CD4-positive, alpha-beta T cell treated with Interleukin-12 subunit alpha and Interleukin-12 subunit beta, for 1 hour (primary cell): ENCODE measurements at places on chromosomes 5 and 9.
A peak's percentile ranks its signal among the peaks of the same experiment; 100 is the strongest.

GRCh38 chr9:103242025-103242424, 246.9 kb downstream of the CYLC2 start:
- no peak for DNase-seq

- no peak for DNase-seq
Measured at GRCh38 chr5:159181152-159181551, 28.2 kb downstream of the RNF145 start.

DNA sequence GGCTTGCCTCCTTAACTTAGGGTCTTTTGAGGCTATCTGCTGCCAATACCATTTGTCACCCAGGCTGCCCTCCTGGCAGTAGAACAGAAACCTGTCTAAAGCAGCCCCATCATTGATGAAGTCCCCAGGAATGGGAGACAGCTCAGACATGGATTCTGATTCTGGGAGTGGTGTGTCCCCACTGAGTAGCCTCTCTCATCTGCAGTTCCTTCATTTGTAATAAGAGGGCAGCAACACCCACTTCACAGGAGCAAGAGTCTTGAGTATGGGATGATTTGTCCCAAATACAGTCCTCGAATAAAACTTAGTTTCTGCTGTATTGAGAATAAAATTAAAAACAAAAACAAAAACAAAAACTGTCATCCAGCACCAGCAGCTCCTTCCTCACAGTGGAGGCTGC, 167.6 kb downstream of the ASTN2 start:
- no peak for DNase-seq

GRCh38 chr5:168428552-168428951, 57.7 kb upstream of the RARS1 start:
- DNase-seq, result no peak

DNA sequence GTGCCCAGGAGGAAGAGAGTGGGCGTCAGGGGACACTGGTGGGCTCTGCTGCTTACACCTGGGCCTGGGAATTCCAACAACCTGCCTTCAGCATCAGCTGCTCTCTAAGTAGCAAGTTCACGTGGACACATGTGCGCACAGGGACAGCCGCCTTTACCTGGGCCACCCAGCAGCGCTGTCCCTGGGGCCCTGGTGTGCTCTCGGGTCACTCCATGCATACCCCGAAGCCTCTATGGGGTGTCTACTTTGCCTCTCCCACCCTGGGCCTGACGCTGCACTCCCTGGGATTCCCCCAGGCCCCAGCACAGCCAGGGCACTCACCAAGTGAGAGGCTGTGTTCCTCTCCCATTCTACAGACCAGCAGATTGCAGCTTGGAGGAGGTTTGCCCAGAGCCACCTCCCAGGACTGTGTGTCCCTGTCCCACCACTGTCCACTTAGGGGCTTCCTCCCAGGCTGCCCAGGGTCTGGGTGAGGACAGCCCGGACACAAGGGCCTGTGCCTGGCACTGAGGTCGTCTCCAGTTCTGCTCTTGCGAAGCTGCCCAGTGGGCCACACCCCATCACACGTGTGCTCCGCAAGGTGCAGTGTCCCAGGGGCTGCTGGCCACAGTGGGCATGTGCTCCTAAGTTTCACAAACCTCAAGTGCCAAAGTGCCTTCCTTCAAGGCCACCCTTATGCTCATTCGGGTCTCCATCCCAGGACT, 5.9 kb downstream of the NINJ1 start:
- no peak for DNase-seq

DNA sequence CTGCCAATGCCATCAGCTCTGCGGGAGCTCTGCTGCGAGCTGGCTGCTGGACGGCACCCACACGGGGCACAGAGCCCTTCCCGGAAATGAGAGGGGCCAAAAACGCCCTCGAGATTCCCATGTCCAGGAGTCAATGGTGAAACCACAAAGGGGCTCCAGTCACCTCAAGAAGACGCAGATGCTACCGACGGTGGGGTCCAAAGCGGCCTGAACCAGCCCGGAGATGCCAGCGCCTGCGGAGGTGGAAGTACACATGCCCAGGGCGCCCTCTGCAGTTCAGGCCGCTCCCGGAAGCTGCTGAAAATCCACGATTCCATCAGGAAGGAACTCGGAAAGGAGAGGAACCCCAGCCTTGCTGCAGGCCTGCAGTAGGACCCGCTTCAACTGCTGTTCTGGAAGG, 82.4 kb upstream of the SELENOP start:
- no peak for DNase-seq

GRCh38 chr9:25724424-25724823, 46.2 kb upstream of the TUSC1 start:
- no peak for DNase-seq

- no peak for DNase-seq
Measured at GRCh38 chr5:33148076-33148513, 292.7 kb upstream of the TARS1 start.

- no peak for DNase-seq
Measured at GRCh38 chr5:139593716-139594319, 32.7 kb downstream of the UBE2D2 start.

DNA sequence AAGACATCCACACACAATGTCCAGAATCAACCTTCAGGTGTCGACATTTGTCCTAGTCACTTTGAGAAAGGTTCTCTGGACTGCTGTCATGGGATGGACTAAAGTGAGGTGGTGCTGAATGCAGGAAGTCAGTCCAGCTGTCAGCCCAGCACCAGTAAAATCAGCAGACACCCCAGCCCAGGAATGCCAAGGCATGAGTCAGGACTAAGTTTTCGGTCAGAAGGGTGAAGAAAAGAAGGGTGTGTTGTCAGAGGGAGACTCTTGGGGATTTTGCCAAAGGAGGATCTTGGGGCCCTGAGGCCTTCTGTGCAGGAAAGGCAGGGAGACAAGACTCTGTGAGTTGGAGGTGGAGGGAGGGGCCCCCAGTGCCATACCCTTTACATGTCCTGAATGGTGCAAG, 69.0 kb upstream of the XPA start:
- DNase-seq, result no peak

DNA sequence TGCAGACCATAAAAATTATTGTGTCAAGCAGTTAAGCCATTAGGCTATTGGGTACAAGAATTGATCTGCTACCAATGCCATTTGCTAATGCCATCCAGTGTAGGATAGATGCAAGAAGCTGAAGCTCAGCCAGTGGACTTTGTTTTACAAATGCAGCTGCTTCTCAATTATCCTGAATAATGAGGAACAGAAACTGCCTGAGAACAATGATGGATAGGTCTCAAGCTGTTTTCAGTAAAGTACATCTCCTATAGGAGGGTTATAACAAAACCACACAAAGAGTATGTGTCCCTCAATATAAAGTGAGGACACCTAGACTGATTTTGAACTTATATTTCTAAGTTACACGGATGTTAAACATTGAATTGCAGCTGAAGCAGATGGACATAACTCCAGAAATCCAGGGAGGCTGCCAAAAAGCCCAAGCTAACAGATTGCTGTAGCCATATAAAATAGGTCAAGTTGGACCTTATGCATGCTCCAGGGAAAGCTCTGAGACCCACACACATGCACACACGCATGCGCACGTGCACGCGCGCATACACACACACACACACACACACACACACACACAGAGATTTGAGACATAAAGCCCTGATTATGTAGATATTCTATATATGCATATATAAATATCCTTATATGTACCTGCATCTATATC, 482.7 kb upstream of the CD180 start:
- no peak for DNase-seq

DNA sequence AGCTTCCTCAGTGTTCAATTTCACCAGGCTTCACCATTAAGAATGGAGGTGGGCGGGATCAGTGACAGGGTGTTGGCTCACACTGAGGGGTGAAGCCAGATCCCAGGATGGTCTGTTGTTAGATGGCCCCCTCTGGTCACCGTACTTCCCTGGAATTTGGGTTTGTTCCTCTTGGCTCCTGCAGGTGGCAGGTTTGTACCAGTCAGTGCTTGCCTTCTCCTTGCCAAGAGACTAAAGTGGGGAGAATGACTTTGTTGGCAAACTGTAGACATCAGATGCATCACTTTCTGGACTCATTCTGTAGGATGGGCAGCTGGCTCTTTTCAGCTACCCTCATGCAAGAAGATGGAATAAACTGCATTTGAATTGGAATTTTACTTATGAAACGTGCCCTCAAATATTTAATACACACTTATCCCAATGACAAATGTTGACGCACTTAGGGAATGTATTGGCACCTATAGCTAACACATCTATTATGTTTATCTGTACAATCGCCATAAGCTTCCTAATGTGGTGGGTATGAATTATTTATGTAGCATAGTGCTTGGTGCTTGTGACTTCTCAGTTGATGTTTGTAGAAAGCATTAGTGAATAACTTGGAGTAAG, 31.4 kb upstream of the ANKRD55 start:
- peak; percentile 23 for DNase-seq

GRCh38 chr9:129430940-129431643, 189.8 kb downstream of the C9orf50 start:
- no peak for DNase-seq

- no peak for DNase-seq
Measured at GRCh38 chr5:8905021-8905420, 640.9 kb downstream of the SEMA5A start.

GRCh38 chr9:113187929-113188595, 33.0 kb downstream of the FKBP15 start:
- DNase-seq, result peak; percentile 7

- DNase-seq, result no peak
Measured at GRCh38 chr5:92969781-92970237, 611.2 kb downstream of the NR2F1-AS1 start.

- no peak for DNase-seq
Measured at GRCh38 chr9:32991897-32992594, 9.4 kb downstream of the APTX start.

- DNase-seq, result no peak
Measured at GRCh38 chr5:156838961-156839360, 11.1 kb upstream of the PPP1R2B start.

DNA sequence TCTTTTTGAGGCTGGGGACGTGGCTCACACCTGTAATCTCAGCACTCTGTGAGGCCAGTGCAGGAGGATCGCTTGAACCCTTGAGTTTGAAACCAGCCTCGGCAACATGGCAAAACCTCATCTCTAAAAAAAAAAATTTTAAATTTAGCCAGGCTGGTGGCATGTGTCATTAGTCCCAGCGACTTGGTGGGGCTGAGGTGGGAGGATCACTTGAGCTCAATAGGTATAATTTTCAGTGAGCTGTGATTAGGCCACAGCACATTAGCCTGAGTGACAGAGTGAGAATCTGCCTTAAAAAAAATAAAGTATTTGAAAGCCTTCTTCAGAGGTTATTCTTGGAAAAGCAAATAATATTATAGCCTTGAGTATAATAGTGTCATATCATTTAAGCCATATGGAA, 41.8 kb downstream of the NSD1 start:
- DNase-seq, result no peak

DNA sequence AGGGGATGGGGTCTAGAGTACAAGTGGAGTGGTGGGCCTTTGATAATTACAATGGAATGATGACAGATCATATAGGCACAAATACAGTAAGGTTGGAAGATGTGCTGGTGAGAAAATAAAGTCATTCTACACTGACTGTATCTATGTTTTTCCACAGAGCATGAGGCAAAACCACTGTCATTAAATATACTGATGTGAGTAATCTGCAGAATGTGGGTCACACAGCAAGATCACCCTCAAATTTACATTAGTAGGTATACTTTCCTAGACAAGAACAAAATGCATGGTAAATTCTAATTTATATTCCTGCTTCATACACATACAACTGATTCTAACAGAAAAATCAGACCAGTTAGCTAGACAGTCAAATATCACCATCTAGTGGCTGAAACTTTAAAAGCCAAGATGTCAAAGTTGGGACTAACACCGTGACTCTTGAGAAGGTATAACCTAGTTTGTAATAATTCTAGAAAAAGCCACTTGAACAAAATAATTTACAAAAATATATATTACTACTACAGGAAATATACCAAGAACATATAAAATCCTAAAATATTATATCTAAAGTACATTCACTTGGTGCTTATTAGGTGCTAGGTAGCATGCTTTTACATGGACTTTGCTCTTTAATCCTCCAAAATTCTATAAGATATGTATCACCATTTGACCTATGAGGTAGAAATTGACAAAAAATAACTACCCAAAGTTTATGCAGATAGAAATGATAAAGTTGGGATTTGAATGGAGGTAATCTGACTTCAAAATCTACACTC, 19.5 kb downstream of the TTC33 start:
- DNase-seq, result peak; percentile 70

- no peak for DNase-seq
Measured at GRCh38 chr5:31717561-31717960, 78.6 kb downstream of the PDZD2 start.

DNA sequence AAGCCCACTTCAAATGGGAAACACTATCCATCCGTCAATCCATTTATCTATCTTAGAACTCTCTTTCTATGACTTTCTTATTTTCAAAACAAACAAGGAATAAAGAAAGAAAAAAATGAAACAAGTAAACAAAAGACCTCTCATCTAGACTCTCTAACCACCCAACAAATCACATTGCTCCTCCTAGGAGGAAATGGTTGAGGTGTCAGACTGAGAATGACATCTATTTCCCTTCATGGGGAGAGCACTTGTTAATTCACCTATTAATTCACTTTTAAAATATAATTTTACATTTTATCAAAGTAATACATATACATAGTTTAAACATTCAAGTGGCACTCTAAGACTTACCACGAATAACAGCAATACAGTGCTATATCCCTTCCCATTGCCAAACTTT, 2.4 kb upstream of the IL31RA start:
- no peak for DNase-seq

DNA sequence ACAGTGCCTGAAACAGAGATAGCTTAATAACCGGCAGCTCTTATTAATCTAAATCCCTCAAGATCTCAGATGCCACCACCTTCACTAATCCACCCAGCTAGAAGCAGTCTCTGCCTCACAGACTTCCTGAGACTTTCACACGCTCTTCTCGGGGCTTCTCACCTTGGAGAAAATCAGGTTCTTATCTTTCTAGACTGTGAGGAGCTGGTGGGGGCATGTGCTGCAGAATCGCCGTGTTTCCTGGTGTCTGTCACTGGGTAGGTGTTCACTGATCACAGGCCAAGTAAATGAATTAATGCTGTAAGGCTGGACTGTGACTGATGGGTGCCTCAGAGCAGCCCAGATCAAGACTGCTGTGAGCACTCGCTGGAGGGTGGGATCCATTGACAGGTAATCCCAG, 101.7 kb downstream of the PSD2 start:
- DNase-seq, result no peak

DNA sequence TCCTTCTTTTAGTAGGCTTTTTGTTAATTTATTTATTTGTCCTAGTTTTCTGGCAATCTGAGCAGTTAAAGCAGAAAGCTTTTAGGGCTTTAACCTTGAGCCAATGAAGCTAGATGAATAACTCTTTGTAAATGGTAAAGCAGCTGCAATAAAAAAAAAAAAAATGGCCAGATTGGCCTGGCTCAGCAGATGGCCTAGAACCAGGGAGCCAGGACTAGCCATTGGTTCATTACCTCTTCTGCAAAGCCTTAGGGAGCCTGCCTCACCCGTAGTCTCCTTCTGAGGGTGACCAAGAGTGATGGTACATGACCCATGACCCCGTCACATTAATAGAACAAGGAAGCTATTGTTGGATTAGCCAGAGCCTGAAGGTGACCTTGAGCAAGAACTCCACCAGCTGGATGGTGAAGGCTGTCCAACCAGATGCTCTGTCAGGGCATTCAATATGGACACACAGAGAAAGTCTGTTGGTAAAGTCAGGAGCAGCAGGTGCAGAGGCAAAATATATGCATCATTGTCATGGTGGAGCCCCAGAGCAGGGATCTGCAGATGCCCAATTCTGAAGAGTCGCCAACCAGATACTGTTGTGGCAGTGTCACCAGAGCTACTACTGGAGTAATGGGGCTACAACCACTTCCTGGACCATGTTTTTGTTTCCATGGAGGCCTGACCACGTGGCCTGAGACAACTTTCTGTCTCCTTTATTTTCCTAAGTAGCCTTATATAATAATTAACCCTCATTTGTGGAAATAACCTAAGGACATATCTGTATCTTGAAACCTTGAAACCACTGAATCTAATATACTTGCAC, 100.7 kb downstream of the MTX3 start:
- no peak for DNase-seq
